ENCODE measurements at places on chromosomes 4 and X.

- no peak for DNase-seq
These were observed 108.2 kb downstream of the FNIP2 start for GRCh38 chr4:158877069-158877468.

DNA sequence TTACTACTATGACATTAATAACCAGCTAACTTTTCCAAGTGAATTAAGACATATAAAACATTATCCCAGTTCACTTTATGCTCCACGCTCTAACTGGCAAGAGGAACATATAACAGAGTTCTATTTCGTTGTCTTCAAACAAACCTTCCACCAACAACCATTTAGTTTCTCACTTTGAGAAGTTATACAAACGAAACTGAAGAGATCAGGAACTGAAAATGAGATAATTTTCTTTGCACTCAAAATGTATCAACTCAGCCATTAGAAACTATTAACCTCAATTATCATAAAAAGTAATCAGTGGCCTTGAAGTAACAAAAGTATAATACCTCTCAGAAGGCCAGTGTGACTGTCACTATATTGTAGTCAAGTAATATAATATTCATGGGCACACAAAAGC lies 70.1 kb downstream of the CHM start:
- DNase-seq = no peak

- DNase-seq = no peak
These were observed 519.5 kb downstream of the BCOR start for GRCh38 chrX:39577985-39578869.

DNA sequence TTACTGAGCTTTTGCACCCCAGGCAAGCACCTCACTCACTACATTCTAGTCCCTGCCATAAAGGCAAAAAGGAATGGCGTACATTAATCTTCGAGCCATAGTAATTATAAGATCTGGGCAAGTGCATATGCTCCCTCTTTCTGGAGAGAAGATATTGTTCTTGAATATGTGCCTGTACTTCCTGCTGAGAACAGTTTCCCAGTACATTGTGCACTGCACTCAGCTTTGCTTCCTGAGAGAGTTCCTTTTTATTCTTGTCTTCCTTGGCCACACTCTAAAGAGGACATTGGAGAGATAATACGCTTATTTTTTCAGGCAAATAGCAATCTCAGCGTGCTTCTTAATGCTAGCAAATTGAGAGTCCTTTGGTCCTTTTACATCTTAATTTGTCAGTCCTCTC lies 909.0 kb upstream of the PCDH10 start:
- DNase-seq = no peak

DNA sequence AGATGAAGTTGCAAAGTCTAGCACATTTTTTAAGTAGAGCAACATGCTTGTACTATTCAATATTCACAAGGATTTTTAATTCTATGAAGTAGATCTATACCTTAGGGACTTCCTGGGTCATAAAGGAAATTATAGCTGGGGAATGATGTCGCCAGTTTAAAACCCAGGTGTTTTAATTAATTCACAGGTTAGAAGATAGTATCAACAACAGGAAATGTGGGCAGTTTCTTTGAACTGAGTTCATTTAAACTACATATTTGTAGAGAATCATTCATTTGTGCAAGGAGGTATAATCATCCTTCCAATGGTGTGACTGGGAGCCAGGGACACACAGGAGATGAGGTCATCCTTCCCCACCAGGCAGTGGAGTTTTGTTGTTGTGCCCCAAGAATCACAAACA lies 181.3 kb upstream of the KLF3 start:
- DNase-seq = no peak

All from Panc1 (cell line).